ENCODE measurements at places on chromosomes 7 and 10.
A peak's percentile ranks its signal among the peaks of the same experiment; 100 is the strongest.

DNA sequence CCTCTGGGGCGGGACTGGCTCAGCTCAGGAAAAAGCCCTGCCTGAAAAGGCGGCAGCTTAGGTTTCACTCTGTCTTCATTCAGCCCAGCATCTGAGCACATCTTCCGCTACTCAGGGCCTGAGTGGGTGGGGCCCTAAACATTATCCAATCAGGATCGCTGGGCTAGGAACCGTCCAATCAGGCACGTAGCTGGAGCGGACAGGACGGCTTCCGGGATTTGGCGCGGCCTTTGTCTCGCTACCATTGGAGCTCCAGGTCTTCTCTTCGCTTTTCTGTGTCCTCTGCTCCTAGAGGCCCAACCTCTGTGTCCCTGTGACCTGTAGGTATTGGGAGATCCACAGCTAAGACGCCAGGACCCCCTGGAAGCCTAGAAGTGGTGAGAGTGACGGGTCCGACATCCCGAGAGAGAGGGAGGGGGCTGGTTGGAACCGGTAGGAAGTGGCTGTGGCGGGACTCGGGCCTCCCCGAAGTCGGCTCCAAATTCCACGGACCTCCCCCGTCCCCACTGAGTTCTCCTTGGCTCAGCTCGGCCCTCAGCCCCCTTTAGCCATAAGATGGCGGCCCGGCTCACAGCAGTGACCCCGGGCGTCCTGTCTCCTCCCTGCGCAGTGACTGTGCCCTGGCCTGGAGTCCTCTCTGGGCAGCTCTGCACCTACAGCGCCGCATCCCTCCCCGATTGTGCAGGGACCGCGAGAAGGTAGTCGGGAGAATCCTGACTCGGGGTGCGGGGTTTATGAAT is 99.1 kb downstream of the ZNF680 start:
- no peak for DNase-seq

GRCh38 chr7:145168879-145169278 is 333.0 kb upstream of the TPK1 start:
- DNase-seq: no peak

- DNase-seq: no peak
Measured at GRCh38 chr7:131196803-131197202, 130.9 kb upstream of the MKLN1 start.

GRCh38 chr10:92747600-92747999 is 57.8 kb downstream of the HHEX start:
- no peak for DNase-seq

GRCh38 chr7:81960026-81960425 is 190.2 kb upstream of the HGF start:
- no peak for DNase-seq

- no peak for DNase-seq
Measured at GRCh38 chr7:113207931-113208330, 89.6 kb upstream of the SMIM30 start.

DNA sequence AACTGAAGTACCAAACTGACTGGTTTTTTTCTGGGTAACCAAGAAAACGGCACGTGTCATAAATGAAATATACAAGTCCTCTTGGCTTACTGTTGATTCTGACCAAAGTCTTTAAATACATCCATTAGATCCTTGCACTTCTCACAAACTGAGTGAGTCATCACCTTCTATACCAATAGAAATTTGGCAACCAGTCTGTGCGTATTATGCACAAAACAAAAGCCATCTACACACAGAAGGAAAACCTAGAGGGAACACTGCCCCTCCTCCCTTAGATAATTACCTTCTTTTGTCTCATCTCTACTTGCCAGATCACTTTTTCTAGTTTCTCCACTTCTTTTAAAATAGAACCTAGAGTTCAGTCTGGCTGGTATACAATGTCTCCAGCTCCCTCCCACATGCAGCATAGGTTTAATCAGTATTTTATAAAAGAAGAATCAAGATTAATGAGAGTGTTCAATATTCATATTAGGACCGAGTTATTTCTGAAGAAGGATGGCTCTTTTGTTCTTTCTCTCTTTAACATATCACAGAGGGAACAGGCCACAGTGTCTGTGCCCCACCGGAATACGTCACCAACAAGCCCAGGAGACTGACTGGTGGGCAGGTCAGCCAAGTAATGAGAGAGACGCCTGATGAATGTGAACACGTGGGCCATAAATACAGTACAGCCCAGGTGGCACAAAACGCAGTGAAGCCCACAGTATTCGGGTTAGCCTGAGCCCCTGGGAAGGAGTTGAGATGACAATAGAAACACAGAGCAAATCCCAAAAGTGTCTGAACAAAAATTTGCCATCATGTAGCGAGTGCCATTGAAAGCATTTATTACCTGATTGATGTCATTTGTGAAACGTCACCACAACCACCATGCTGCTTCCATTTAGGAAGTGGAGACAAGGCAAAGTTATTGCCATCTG is 91.3 kb downstream of the KIAA1549 start:
- no peak for DNase-seq

- DNase-seq: no peak
Measured at GRCh38 chr10:26776258-26776657, 78.8 kb downstream of the PDSS1 start.

GRCh38 chr10:129892548-129893052 is 71.5 kb downstream of the EBF3 start:
- DNase-seq: no peak

GRCh38 chr10:100978121-100978900 is 9.0 kb downstream of the MRPL43 start:
- no peak for DNase-seq

- DNase-seq: no peak
Measured at GRCh38 chr10:44030738-44031137, 354.2 kb downstream of the CXCL12 start.

- no peak for DNase-seq
Measured at GRCh38 chr10:92714872-92715271, 25.1 kb downstream of the HHEX start.

DNA sequence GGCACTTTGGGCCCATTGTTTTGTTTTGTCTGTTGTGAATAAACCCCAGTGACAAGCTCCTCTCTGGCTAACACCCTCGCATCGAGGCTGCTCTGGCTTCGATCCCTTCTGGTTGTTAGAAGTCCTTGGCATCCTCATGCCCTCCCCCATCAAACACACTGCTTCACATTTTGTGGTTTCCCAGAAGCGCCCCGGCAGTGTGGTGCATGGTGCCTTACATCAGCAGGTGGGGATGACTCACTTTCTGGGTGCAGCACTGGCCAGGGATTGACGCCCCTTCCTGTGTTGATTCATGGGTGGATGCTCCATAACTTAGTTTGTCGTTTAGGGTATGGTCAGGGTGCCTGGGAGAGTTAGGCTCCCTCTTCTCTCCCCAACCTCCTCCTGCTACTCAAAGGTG is 51.4 kb downstream of the PLPP4 start:
- peak; percentile 98 for DNase-seq

DNA sequence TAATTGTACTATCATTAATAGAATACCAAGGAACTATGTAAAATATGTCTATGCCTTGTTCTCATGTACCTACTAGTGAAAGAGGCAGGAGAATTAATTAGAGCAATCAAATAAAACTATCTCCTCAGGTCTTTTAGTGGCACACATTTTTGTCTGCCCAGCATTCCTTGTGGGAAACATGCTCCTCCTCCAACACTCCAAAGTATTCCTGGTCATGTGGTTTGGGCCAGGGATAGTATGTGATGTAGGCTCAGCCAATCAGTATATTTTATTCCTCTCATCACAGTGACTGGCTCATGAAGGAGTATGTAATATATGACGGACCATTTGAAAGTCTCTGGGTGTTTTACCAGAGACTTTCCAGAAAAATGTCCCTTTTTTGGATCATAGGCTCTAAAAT is 16.7 kb upstream of the SYPL1 start:
- no peak for DNase-seq

GRCh38 chr10:116538456-116538855 is 7.3 kb upstream of the PNLIP start:
- DNase-seq: peak; percentile 4

- peak; percentile 96 for DNase-seq
Measured at GRCh38 chr10:35195361-35196306, 69.0 kb downstream of the CREM start.

DNA sequence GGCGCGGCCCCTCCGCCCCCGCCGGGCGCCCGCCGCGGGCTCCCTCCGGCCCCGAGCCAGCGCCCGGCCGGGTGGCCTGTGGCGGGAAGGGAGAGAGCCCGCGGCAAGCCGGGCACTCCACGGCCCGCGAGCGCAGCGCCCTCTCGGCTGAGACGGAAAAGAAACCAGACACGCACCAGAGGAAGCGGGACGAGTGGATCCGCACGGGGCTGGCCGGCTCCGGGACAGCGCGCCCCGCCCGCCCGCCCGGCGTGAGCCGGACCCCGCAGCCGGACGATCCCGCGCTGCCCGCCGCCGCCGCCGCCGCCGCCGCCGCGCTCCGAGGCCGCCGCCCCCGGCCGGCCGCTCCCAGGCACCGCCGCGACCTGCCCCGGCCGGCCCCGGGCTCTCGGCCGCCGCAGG is 300 bp downstream of the ARHGAP21 start:
- DNase-seq: no peak

- no peak for DNase-seq
Measured at GRCh38 chr7:96238976-96239766, 82.7 kb downstream of the SLC25A13 start.

DNA sequence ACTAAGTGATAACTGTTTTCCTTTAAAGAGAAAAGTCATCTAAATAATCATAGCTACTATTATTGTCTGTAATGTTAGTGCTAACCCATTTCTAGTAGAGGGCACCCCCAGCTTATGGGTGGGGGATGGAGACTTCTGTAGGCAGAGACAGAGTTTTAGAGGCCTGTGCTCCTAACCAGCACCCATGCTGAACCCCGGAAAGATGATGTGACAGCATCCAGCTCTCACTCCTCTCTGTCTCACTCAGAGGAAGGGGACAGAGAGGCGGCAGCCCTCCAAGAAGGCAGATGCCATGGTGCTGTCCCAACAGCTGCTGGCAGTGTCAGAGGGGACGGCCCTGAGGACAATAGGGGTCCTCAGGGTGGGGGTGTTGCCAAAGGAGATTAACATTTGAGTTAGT is 74.4 kb upstream of the PRLHR start:
- DNase-seq: no peak

DNA sequence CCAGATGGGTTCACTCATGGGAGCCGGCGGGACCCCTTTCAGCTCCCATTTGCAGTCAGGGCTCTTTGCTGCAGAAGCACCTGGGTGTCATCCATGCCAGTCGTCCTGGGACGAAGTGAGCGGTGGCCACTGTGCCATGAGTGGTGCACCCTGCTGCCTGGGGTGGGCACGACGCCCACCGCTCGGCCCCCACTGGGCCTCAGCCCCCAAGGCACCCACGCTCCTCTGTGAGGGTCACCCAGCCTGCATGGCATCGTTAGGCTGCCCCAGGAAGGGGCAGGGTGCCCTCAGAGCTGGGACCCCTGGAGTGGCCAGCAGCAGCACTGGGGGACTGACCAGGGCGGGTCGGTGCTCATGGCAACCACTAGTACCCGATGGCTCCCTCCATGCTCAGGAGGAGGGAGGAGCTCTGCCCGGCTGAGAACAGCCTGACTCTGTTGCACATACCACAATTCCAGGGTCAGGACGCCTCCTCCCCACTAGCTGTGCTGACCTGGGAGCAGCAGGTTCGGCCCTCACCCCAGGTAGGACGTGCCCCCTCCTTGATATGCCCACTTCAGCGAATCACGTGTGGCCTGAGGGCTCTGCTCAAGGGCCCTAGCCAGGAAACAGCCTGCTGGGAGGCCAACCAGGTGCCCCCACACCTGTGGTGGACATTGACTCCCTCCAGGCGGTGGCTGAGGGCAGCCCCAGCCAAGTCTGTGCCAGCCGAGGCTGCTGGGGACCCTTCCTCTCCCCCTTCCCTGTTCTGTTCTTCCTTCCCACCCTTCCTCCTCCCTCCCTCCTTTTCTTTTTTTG is 28.5 kb upstream of the CFAP46 start:
- DNase-seq: no peak

- no peak for DNase-seq
Measured at GRCh38 chr7:98223898-98224700, 12.9 kb downstream of the BHLHA15 start.
